ACHN (cell line): ENCODE measurements at places on chromosomes 11 and 22.

GRCh38 chr22:36467946-36468345 lies 13.5 kb downstream of the TXN2 start:
- peak; percentile 94 for DNase-seq

- no peak for DNase-seq
Measured at GRCh38 chr11:35010654-35011053, 94.2 kb downstream of the PDHX start.

DNA sequence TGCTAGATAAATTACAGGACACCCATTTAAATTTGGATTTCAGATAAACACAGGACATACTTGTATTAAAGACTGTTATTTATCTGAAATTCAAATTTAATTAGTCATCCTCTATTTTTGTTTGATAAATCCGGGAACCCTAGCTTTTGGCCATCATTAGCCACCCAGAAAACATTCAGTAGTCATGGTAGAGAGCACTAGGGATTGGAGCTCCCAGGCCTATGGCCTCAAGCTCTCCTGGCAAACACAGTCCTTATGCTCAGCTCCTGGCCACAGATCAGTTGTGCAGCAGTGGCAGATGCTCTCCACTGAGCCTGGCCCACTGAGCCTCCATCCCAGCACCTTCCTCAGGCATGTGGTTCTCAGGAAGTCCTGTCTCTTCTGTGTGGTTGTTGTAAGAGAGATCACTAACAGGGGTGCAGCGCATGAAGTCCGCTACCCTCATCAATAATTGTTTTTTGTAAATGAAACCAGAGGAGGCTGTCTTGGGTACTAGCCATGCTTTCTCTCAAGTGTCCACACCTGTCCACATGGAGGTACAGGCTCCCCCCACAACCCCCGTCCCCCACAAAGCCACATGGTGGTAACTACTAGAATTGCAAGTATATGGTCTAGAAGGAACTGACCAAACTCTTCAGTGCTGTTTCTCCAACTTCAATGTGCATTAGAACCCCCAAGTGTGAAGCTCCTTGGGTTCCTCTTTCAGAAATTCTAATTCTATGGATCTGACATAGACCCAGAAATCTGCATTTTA lies 1.1 kb upstream of the IRAG1 start:
- DNase-seq = no peak

DNA sequence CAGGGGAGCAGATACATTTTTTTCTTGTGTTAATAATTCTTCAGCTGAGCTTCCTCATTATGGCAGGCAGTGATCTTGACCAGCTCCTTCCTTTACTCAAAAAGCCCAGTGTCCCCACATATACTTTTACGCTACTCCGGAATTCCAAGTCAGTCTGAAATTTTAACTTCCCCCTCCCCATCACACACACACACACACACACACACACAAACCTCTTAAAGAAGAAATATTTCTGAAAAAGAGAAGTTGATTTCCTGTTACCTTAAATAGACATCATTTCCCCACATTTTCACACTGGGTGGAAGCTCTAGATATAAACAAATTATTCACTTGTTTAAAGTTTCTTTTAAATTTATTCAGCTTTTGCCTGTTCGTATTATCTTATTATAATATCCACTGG lies 113.9 kb downstream of the DBX1 start:
- DNase-seq = no peak

DNA sequence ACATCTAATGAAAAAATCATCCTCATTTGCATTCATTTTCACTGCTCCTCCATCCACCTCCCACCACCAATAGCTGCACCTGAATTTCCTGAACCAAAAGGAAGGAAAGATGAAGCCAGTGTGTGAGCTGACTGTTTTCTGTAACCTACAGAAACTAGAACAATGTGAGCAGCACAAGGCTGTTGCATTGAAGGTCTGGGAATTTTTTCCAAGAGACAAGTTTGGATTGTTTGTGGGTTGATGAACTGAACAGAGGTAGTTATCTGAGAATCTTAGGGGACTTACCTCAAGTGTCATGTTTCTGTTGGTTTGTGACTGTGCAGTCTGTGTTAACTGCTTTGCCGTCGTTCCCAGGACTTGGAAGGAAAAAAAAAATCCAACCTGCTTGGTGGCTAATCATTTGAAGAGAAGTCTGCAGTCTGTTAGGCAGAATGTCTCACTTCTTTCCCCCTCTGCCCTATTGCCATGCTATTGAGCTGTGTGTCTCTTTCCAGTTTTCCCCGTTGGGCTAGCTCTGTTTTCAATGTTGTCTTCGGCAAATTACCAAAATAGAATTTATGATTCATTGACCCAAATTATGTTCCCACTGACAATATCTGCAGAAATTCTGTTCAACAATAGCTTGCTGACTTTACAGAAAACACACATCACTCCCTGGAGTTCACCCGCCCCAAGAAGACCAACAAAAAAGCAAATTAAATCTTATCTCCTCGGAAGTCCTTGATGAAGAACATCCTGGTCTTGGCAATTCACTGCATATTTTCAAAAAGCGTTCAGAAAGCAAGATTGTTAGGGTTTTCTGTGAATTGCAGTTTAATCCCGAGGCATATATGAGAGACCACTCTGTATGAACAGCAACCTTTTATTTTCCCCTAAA lies 76.0 kb downstream of the SC5D start:
- DNase-seq = no peak

- peak; percentile 86 for DNase-seq
Measured at GRCh38 chr22:43090130-43090789, 1.1 kb upstream of the TTLL1 start.

- no peak for DNase-seq
Measured at GRCh38 chr11:126407682-126408288, 52.3 kb downstream of the ST3GAL4 start.

GRCh38 chr11:69726019-69726418 lies 22.2 kb upstream of the FGF19 start:
- DNase-seq = no peak

GRCh38 chr11:74220376-74220775 lies 49.3 kb downstream of the PPME1 start:
- DNase-seq = no peak

DNA sequence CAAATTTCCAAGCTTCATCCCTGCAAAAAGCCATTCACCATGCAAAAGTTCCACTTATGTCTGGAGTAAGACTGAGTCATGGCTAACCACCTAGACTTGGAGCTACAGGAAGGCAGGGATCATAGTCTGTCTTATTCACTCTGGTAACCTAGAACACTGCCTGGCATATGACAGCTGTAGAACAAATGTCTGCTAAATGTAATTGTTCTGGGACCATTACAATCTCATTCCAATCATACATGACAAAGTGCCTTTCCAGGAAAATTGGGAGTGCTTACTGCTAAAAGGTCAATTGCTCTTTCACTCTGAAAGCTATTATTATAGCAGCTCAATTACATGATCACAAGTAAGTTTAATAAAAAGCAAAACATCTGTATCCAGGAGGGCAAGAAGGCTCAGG lies 99.1 kb upstream of the CHRM4 start:
- peak; percentile 4 for DNase-seq

- no peak for DNase-seq
Measured at GRCh38 chr11:94043241-94043640, 22.1 kb downstream of the HEPHL1 start.

- DNase-seq = no peak
Measured at GRCh38 chr11:17415523-17416104, 27.2 kb upstream of the KCNJ11 start.

DNA sequence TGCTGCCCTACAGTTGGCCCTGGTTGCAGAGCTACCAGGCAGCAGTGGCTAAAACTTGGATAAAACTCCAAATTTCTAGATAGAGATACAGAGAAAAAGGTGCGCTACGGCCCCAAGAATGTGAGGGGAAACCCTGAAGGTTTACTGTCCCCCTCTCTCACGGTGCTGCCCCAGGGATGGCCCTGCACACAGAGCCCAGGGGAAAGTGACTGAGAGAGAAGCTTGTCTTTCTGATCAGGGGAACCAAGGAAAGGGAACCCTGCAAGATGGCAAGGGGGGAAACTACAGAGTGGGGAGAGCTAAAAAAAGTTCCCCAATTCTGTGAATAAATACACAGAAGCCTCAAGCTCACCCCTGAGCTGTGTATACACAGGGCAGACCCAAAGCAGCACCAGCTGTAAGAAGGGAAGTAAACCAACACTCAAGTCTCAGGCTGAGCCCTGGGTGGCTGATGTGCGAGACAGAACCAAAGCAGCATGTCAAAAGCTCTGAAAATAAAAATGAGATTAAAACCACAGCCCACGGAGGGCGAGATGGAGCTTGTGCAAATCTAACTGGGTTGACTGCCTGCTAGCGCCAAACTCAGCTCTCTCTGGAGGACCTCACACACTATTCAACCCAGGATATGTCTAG lies 22.1 kb downstream of the GNB1L start:
- no peak for DNase-seq

GRCh38 chr11:113673550-113674396 lies 32.3 kb downstream of the TMPRSS5 start:
- DNase-seq = no peak

DNA sequence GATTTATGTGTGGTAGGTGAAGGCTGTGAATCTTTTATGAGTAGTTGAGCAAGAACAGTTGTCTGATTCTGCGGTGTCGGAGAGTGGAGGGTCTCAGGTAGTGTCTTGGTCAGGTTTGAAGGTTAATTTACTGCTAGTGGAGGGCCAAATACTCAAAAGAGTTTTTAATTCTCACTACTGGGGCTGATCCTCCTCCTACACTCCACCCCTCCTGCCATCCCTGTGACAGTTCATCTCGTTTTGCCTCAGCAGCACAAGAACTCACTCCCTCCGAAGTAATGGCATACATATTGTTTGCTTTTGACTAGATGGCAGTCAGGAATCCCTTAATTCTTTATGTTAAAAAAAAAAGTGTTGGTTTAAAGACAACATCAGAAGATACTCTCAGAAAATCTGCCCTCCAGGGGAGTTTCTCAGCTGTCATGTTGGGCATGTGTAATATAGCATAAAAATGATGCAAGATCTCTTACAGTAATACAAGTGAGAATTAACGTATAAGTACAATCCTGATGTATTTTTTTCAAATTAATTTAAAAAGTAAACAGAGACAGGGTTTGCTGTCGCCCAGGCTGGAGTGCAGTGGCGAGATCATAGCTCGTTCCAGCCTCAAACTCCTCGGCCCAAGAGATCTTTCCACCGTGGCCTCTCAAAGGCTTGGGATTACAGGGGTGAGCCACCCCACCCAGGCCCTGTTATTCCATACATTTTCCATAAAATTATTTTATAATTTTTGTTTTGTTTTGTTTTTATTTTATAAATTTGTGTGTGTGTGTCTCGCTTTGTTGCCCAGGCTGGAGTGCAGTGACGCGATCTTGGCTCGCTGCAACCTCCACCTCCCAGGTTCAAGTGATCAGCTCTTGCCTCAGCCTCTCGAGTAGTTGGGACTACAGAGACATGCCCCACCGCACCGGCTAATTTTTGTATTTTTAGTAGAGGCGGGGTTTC lies 1.3 kb downstream of the FAR1 start:
- no peak for DNase-seq

- DNase-seq = no peak
Measured at GRCh38 chr11:67256477-67257135, 9.7 kb upstream of the GRK2 start.

GRCh38 chr11:33383075-33383919 lies 126.1 kb downstream of the HIPK3 start:
- DNase-seq = no peak

- no peak for DNase-seq
Measured at GRCh38 chr11:20909995-20910726, 240.8 kb downstream of the NELL1 start.

DNA sequence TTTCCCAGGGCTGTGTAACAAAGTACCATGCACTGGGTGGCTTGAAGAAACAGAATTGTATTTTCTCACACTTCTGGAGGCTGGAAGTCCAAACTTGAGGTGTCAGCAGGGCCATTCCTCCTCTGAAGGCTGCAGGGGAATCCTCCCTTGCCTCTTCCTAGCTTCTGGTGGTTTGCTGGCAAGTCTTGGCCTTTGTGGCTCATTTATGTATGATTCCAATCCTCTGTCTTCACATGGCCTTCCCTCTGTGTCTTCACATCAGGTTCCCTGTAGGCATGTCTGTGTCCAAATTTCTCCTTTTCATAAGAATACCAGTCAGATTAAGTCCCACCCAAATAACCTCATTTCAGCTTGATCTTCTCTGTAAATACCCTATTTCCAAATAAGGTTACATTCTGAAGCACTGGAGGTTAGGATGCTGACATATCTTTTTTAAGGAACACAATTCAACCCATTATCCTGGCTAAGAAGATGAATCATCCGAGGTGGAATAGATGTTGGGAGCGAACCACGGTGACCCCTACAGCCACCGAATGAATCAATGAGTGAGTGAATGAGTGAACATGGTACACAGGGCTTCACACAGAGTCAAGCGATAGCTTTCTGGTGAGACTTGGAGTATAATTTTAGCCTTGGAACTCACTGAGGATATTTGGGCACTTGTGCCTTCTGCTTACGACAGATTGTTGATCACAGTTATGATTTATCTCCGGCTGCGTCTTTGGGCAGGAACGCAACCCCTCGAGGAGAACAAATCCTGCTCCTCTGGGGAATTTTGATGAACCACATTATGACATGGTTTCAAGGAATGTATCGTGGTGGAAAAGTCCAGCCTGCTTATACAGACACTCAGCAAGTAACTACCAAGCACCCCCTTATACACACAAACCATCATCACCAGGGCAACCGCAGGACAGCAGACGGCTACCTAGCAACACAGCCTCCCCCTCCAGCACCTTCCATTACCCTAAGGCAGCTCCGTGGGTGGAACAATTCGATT lies 34.3 kb upstream of the MICAL2 start:
- peak; percentile 76 for DNase-seq

GRCh38 chr11:17391493-17392355 lies 3.3 kb upstream of the KCNJ11 start:
- DNase-seq = no peak

- DNase-seq = no peak
Measured at GRCh38 chr11:125061281-125061680, 1.8 kb upstream of the SLC37A2 start.

- peak; percentile 43 for DNase-seq
Measured at GRCh38 chr22:50599816-50600455, 657 bp upstream of the MAPK8IP2 start.

GRCh38 chr22:29886596-29886995 lies 3.6 kb downstream of the MTMR3 start:
- DNase-seq = no peak

DNA sequence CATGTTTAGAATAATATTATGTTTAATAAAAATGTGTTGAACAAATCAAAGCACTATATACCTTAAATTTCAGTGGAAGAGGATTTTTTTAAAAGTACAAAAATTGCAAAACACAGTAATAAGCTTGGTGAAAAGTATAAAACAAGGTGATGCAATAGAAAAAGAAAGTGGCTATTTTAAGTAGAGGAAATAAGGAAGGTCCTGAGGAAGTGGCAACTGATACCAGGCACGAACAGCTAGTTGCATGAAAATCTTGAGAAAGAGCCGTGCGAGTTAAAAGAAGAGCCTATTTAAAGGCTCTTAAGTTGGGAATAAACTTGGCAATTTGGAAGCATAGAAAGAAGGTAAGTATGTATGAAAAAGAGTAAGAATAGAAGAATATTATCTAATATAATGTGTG lies 1679.3 kb downstream of the LRRC4C start:
- no peak for DNase-seq

GRCh38 chr22:29443452-29443851 lies 5.1 kb downstream of the RFPL1 start:
- DNase-seq = no peak

- DNase-seq = peak; percentile 23
Measured at GRCh38 chr22:26656891-26657851, at the start of gene MIAT. Gene MIAT, plus strand, starts transcription at chr22:26657588.
